ENCODE measurements at places on chromosomes 6 and 20.

GRCh38 chr6:164996838-164997237 lies 312.6 kb downstream of the C6orf118 start:
- no peak for DNase-seq

DNA sequence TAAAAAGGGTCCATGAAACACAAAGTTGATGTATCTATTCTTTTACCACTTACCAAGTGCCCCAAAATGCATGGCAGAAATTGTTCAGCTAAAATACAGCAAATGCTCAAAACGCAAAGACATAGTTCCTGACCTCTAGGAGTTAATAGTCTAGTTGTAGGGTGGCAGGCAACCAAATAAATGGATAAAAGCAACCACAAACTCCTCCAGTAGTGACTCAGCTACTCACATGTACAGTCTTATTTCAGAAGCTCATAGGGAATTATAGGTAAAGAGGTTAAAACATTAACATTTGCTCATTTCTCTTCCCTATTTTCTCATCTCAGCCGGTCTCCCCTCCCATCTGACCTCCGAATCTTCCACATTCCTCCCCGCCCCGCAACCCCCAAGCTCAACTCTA lies 143.9 kb upstream of the INSM1 start:
- DNase-seq = peak; percentile 34

DNA sequence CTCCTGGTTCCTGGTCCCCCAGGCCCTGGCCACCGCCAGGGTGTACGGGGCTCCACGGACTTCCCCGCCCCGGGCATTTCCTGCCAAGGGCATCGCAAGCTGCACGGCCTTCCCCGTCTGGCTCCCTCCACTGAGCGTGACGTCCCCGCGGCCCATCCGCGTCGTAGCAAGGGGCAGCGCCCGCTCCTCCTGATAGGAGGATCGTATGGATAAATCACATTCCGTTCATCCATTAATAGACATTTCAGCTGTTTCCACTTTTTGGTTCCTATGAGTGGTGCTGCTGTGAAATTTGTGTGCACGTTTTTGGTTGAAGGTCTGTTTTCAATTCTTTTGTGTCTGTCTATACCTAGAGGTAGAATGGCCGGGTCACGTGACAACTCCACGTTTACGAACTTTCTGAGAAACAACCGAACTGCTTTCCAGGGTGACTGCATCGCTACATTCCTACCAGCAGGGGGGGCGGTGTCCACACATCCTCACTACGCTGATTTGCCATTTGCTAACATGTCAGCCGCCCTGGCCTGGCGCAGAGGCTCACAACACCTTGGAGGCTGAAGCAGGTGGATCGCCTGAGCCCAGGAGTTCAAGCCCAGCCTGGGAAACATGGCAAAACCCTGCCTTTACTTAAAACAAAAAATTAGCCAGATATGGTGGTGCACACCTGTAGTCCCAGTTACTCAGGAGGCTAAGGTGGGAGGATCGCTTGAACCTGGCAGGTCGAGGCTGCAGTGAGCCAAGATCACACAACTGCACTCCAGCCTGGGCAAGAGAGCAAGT lies 37.7 kb downstream of the KCNQ2 start:
- peak; percentile 32 for DNase-seq

DNA sequence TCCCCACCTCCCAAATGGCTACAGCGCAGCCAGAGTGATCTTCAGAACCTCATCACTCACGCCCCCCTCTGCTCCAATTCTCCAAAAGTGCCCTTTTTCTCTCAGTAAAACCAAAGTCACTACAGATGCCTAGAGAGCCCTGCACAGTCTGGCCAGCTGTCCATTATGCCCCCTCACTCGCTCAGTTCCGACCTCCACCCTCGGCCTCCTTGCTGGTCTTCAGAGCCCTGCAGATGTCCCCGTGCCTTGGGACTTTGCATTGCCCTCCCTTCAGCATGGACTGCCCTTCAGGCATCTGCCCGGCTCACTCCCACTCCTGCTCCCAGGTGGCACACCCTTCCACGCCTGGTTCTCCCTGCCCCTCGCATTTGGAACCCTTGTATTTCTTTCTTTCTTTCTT lies 1.1 kb upstream of the RAET1E start:
- DNase-seq = no peak

- no peak for DNase-seq
These were observed 67.4 kb downstream of the GMPR start for GRCh38 chr6:16305788-16306187.

DNA sequence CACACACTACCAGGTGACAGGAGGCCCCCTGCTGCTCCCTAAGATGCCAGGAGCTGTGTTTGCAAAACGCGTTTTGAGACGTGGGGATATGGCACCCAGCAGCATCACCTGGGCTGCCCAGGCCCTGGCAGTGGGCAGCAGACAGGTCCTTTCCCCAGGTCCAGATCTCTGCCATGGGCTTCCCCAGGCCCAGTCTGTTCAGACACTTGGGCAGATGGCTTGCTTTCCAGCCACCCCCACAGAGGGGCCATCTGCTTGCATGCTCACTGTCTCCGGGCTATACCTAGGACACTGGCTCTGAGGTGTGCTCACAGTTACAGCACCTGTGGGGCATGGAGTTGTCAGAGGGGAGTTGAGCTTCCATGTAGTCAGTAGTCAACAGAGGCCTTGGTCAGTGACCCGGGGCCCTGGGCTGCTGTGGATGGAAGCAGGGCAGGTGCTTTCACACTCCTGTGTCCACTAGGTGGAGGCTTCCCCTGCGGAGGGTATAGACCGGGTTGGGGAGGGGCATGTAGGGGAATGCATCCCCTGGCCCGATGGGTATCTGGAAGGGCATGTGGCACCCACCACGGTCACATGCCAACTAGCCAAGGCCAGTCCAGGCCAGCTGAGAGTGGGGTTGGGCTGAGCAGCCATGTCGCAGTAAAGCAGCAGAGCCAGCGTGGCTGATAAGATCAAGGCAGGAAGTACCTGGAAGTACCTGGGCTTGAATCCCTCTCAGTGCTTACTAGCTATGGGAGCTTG lies 185.4 kb upstream of the SLC24A3 start:
- DNase-seq = no peak

GRCh38 chr6:159056899-159057298 lies 12.1 kb upstream of the TAGAP start:
- DNase-seq = no peak

DNA sequence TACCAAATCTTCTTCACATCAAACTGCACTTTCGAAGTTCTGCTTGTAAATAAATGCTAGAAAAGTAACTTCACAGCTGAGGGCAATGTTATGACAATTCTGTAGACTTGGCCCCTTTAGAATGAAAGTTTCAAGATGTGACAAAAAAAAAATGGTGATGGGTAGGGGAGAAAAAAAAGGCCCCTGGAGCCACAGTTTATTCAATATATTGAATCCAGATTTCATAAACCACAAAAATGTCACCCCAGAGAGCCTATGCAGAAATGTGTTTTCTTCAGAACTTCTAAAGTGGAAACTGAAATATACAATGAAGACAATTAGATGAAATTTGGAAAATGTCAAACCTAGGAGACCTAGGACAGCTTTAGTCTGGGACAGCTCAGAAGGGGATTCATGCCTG lies 143.1 kb downstream of the EDN3 start:
- DNase-seq = no peak

- DNase-seq = peak; percentile 89
These were observed 125.1 kb downstream of the SNX5 start for GRCh38 chr20:17843246-17844132.

DNA sequence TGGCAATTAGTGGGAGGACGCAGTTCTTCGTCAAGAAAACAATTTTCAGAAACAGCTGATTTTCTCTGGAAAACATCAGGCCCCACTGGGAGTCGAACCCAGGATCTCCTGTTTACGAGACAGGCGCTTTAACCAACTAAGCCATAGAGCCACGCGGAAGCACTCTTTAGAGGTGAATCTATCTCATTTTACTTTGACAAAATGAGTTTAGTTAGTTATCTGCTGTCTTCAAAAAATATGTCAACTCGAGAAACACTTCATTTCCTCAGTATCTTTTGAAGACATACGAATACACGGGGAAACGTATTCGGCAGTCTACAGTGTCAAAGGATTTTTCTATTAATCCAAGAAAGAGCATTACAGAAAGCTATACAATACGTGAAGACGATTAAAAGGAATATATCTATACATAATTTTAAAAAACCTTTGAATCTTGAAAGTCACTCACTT lies 26.7 kb downstream of the GPX6 start:
- peak; percentile 25 for DNase-seq

DNA sequence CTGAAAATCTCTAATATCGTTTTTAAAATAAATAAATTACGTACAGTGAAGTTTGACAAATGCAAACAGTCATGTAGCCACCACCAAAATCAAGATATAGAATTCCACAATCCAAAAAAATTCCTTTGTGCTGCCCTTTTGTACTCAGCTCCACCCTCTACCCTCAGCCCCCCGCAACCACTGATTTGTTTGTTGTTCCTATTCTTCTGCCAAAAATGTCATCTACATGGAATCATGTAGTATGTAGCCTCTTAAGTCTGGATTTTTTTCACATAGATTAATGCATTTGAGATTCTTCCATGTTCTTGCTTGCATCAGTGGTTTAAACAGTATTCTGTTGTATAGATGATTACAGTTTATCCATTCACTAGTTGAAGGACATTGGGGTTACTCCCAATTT lies 8.5 kb upstream of the REPS1 start:
- no peak for DNase-seq

DNA sequence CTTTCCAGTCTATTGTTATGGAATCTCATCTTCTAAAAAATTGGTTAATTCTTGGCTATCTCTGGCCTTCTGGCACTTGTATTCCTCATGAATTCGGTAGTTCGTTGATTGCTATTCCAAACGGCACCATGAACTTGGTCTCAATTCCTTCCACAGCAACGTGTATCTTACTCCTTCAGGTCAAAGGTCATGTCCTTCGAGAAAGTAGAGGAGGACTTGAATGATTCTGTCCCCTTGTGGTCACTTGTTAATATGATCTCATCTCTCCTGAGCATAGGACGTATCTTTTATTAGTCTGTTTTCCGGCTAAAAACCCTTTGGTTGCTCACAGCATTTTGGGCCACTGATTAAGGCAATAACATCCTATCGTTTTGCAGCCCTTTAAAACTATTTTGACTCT lies 9.4 kb downstream of the TLDC2 start:
- no peak for DNase-seq

GRCh38 chr6:141988954-141989705 lies 143.6 kb upstream of the GJE1 start:
- DNase-seq = peak; percentile 61

GRCh38 chr20:10250902-10251301 lies 32.3 kb downstream of the SNAP25 start:
- DNase-seq = no peak

DNA sequence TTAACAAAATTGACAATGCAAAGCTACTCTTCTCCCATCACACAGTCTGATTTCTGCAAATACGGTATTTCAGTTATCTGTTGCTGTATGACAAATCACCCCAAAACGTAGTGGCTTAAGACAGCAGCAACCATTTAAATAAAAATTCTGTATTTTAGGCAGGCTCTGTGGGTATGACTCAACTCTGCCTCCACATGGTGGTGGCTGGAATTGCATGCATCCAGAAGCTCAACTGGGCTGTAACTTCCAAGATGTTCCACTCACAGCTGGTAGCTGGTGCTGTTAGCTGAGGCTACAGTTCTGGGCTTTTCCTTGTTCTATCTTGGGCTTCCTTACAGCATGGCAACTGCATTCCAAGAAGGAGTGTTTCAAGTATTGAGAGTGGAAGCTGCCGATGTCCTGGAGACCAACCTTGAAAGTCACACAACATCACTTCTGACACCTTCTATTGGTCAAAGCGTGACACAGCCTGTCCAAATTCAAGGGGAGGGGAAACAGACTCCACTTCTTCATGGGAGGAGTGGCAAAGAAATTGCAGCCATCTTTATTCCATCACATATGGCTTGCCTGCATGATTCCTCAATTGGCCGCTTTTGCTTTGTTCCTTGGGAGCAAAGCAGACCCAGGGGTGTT lies 39.7 kb upstream of the TULP1 start:
- no peak for DNase-seq

DNA sequence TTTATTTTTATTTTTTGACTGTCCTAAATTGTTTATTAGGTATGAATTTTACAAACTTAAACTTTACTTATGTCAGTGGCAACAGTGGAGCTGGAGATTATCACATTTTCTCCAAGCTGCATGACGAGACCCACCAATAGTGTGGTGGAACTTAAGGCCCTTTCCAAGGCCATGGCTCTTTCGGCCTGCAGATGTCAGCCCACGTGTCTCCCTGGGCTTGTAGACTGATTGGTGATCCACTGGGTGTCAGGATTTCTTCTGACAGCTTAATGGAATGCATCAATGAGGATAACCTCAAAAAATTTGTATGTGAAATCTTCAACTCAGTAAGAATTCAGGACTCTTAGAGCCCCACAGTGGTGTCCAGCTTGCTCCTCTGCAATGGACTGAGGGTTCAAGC lies 32.3 kb upstream of the OVOL2 start:
- no peak for DNase-seq

GRCh38 chr6:129596522-129596921 lies 113.5 kb downstream of the ARHGAP18 start:
- no peak for DNase-seq

DNA sequence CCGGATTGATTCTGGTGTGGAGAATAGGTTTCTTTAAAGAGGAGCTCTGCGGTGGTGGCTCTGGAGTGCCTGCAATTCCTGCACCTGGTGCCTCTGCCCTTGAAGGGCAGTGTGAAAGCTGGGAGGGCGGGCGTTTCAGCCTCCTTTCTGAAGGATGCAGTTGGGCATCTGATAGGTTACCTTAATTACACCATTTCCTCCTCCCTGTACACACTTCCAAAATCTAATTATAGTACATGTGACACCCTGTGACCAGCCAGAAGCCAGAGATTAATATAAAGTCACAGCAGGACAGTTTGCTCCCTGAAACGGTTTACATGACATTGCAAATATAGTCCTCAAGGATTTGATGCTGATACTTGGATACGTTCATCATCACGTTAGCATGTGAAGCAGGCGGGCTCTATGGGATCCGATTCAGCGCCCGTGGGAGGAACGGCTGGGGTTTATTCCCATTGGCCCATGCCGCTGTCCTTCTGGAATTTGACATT lies 548.2 kb downstream of the QKI start:
- no peak for DNase-seq

- no peak for DNase-seq
These were observed 11.8 kb downstream of the CASS4 start for GRCh38 chr20:56423886-56424285.

GRCh38 chr6:116118608-116119007 lies 7.3 kb downstream of the COL10A1 start:
- no peak for DNase-seq

DNA sequence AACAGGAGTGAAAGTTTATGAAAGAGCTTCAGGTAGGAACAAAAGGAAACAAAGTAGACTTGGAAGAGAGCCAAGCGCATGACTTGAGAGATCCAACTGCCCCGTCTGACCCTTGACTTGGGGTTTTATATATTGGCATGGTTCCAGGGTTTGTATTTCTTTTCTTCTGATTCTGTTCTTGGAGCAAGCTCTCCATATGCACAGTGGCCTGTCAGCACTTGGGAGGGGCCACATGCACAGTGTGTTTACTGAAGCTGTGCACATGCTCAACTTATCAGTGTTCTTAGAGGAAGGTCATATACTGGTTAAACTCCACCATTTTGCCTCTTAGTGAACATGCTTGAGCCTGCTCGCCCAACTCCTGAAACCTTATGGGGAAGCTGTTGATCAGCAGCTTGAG lies 953.7 kb downstream of the TFAP2A start:
- DNase-seq = no peak
